ENCODE measurements at places on chromosomes 11 and 22.

GRCh38 chr11:11582011-11582701, 39.6 kb downstream of the GALNT18 start:
- DNase-seq, result no peak

DNA sequence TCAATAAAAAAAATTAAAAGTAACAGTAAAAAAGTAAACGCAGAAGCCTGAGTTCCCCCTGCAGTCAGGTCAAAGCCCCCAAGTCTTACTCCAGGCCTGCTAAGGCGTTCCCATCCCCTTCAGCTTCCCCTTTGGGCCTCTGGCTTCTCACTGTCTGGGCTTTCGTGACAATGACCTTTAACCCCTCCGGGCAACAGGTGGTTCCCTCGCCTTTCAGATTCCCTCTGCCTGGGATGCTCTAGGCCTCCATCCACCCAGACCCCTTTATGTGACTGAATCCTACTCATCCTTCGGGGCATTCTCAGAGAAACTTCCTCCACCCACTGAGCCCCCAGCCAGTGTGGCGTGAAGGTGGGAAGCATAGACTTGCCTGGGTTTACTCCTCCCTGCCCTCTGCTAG, 8.0 kb downstream of the MPST start:
- DNase-seq, result no peak

- DNase-seq, result no peak
Observed at GRCh38 chr11:66850235-66850587, 6.7 kb upstream of the LRFN4 start.

- DNase-seq, result peak; percentile 56
Observed at GRCh38 chr11:33970984-33971466, 79.1 kb upstream of the LMO2 start.

- no peak for DNase-seq
Observed at GRCh38 chr22:29388759-29389090, 355 bp upstream of the AP1B1 start.

DNA sequence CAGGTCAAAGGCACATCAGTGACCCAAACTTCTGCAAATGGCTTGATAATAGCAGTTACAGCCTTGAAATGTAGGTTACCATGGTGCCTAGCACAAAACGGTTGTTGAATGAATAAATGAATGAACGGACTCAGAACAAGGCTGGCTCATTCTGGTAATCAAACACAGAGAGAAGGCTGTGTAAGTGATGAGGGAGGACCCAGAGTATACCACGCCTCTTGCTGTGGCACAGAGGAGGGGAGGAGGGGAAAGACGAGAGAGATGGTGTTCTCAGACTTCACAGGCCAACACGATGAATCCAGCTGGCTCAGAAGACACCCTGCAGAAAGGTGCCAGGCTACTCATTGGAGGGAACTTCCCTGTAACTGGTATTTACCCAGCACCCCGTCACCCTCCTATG, 38.3 kb downstream of the PC start:
- DNase-seq, result no peak
